ENCODE measurements at places on chromosomes 7 and 10.

- no peak for DNase-seq
These were observed 101.7 kb downstream of the PLXDC2 start for GRCh38 chr10:19917751-19918478.

DNA sequence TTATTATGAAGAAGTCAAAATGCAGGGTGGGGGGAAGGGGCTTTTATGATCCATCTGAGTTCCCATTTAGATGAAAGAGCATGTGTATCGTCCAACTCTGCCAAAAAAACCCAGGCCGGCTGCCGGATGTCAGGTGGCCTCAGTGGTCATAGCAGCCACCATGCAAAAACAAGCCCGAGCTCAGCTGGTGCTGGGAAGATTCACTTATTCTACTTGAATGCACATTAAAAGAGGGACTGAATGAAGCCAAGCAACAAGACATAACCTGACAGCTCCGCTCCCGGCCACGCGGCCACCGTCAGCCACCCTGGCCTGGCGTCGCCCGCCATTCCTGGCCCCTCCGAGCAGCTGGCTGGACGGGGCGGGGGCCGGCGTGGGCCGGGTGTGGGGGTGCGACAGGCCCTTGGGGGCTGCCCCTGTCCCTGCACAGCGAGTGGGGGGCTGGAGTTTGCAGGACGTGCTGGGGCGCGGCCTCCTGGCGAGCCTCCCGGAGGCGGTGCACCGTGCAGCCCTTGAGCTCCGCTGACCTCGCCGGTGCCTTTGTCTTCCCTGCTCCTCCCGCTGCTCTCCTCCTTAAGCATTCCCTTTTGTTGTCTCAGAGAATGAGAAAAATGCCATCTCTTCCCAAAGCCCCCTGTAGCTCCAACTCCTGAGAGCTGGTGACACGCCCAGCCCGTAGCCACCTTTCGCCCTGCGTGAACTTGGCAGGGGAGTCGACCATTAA is 67.8 kb downstream of the EBF3 start:
- no peak for DNase-seq

GRCh38 chr7:117445206-117445605 is 17.9 kb upstream of the ASZ1 start:
- DNase-seq: peak; percentile 3

DNA sequence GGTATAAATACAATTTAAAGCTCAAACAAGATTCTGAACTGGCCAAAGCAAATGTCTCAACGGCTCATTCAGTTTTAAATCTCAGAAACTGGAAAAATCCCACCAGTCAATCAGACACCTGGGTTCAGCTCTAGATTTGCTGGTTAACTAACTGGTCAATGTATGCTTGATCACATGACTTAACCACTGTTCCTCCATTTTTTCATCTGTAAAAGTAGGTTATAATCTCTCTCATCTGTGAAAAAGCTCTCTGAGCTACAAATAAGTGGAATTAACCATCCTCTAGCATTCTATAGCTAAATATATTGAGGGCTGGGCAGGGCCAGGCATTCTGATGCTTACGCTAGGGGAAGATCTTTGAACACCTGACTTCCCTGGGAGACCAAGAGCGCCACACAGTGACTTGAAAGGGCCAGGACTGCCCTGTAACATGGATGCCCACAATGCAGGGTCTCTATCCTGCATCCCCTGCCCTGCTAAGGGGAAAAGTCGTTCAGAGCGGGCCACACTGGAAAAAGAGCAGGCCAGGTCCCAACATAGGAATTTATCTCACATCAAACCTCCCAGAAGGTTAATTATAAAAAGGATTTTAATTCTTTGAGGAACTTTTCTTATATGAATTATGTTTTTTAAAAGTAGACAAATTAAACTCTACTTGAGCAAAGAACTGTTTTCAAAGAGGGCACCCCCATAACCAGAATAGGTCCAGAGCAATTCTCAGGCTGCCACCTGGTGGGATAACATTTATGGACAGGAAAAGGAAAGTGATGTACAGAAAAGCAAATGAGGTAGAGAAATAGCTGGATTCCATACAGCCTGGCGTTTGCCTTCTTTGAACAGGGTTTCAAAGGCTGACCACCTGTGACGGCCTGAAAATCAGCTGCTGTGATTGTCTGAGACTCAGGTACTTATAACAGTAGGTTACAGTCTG is 1.8 kb downstream of the RP9 start:
- no peak for DNase-seq

GRCh38 chr7:91408388-91409154 is 144.3 kb downstream of the FZD1 start:
- no peak for DNase-seq

DNA sequence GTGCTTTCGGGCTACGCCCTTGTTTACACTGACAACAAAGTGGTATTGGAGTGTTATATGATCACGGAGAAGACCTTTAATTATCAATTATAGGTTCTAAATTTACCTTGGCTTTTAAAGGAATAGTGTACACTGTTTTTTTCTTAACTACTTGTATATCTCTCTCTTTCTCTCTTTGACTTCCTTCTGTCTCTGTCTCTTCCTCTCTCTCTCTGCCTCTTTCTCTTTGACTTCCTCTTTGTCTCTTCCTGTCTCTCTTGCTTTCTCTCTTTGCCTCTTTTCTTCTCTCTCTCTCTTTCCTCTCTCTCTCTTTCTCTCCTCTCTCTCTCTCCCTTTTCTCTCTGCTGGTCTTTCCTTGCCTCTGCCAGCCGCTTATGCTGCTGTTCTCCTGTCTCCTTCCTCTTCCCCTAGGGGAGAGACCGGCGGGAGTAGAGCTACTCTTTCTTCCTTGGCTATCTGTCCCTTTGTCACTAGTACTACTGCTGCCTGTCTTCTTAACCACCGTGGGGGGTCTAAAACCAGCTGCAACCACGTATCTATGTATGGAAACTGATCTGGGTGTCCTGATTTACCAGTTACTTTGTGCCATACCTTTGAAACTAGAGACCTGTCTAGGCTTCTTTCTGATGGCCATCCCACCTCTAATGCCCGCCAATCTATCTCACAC is 36.9 kb upstream of the GSDME start:
- DNase-seq: no peak

GRCh38 chr7:138911007-138911406 is 70.2 kb downstream of the KIAA1549 start:
- no peak for DNase-seq

- no peak for DNase-seq
These were observed 253.1 kb upstream of the NEBL start for GRCh38 chr10:21150166-21150565.

- DNase-seq: peak; percentile 65
These were observed at the start of gene MDFIC for GRCh38 chr7:114922026-114922651. TSS of gene MDFIC (plus strand) at chr7:114922094. CDS start at chr7:114923034, 940 bp downstream.

GRCh38 chr7:71733107-71733870 is 601.3 kb downstream of the GALNT17 start:
- DNase-seq: peak; percentile 86

- DNase-seq: no peak
These were observed 80.1 kb upstream of the ATP6V0A4 start for GRCh38 chr7:138878051-138878450.

- DNase-seq: no peak
These were observed 125.6 kb downstream of the SEMA3A start for GRCh38 chr7:84069033-84069432.

DNA sequence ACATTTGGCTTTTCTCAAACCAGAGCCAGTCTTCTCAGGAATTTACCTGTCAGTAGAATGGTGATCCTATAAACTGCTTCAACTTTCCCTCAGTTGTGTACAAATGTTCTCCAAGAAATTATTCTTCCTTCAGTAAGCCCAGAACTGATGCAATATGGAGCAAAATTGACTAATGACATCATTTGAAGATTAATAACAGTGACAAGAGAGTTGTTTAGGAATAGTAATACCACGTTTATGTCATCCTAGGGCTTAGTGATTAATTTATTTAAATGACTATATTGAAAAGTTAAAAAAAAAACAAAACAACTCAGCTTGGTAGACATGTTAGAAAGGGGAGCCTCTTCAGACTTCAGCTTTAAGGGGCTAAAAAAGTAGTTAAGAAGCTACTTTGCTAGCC is 933.2 kb downstream of the GATA3 start:
- DNase-seq: no peak

DNA sequence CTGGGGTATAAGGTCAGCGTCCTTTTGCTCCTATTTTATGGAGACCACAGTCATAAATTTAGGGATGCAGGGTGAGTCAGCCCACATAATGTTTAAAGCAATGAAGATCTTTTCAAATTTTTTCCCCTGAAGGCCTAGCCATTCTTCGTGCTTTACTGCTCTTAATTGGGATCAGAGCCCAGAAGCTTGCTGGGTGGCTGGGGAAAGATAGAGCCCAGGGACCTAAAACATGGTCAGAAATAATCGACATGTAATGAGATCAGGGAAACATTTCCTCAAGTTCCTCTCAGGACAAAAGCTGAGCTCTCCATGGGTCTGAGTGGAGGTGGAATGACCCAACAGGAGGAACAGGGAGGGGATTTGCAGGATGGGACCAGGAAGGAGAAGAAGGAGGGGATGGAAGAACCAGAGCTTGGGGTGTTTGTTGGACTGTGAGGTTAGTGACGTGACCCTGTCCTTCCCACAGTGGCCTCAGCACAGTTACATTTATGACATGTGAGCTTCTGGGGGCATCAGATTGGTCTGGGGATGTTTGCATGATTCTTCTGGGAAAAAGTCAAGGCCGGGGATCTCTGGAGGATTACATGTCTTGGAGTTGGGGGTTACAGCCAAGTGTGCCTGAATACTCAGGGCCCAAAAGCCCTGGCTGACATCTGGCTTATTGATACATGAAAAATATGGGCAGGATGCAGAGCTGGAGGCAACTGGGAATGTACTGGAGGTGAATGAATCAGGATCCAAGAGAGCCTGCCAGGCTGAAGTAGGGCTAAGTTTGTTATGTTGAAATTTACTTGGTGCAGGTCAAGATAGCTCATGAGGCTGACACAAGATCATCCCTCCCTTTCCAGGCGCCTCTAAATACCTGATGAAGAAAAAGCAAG is 477.9 kb downstream of the RPS24 start:
- DNase-seq: no peak

GRCh38 chr7:100591596-100591995 is 5.5 kb downstream of the FBXO24 start:
- DNase-seq: no peak

- no peak for DNase-seq
These were observed 37.2 kb downstream of the PIK3AP1 start for GRCh38 chr10:96683065-96683464.

- DNase-seq: no peak
These were observed 200.6 kb upstream of the MKI67 start for GRCh38 chr10:128326851-128327250.

GRCh38 chr7:124672011-124672410 is 93.6 kb downstream of the GPR37 start:
- DNase-seq: no peak

- no peak for DNase-seq
These were observed 661.7 kb upstream of the SORCS1 start for GRCh38 chr10:107826171-107826570.

DNA sequence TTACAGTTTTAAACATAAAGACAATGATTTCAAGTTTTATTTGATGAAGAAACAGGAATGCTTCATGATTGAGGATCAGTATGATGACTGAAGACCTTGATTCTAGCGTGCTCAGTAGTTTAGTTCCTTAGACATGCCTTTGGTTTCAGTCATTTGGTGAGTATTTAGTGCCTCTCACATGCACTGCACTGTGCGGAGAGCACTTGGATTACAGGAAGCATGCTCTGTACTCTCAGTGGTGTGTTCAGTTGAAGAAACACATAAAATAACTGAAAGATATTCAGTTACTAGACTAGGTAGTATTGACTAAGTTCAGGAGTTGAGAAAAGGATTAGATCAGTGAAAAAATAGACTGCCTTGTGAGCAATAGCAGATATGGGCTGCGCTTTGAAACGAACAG is 25.5 kb downstream of the RBM17 start:
- no peak for DNase-seq

DNA sequence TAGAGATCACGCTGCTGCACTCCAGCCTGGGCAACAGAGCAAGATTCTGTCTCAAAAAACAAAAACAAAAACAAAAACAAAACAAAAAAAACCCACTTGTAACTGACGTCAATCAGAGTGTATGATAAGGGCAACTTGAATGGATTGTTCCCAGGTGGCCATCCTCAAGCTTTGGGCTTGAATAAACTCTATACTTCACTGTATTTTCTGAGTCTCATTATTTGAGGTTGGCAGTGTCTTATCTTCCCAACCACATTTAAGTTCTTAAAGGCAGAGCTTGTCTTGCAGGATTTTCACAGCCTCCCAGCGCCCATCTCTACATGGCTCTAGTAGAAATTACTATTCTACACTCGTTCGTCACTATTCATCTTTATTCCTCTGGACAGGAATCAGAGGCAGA is 5.1 kb upstream of the OAT start:
- DNase-seq: no peak

GRCh38 chr10:87634311-87634710 is 25.4 kb upstream of the PAPSS2 start:
- DNase-seq: no peak

- no peak for DNase-seq
These were observed 26.0 kb upstream of the ZNF800 start for GRCh38 chr7:127418459-127418858.

DNA sequence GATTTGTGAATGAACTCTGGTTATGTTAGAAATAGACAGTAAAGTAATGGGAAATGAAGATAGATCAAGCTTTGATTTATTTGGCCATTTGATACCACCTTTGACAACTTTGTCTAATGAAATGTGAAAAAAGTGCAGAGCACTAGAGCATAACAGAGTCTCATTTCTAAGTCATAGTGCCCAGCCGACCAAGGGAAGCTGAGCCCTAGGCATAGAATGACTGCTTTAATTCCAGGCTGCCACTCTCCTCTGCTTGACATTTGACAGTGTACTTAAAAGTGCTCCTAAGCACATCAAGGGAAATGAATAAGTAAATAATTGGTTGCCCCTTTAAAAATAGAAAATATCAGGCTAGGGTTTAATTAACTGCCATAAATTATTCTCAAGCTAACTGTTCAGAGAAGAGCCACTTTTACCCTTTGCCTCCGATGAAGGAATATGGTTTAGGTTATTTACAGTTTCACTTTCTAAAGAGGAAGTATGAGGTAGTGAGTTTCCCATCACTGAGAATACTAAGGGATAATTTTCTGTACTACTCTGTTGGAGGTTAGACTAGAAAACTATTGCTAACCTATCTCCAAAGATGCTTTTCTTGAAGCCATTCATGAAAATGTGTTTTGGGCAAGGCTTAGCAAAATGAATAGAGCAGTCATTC is 591.6 kb downstream of the REEP3 start:
- DNase-seq: no peak

DNA sequence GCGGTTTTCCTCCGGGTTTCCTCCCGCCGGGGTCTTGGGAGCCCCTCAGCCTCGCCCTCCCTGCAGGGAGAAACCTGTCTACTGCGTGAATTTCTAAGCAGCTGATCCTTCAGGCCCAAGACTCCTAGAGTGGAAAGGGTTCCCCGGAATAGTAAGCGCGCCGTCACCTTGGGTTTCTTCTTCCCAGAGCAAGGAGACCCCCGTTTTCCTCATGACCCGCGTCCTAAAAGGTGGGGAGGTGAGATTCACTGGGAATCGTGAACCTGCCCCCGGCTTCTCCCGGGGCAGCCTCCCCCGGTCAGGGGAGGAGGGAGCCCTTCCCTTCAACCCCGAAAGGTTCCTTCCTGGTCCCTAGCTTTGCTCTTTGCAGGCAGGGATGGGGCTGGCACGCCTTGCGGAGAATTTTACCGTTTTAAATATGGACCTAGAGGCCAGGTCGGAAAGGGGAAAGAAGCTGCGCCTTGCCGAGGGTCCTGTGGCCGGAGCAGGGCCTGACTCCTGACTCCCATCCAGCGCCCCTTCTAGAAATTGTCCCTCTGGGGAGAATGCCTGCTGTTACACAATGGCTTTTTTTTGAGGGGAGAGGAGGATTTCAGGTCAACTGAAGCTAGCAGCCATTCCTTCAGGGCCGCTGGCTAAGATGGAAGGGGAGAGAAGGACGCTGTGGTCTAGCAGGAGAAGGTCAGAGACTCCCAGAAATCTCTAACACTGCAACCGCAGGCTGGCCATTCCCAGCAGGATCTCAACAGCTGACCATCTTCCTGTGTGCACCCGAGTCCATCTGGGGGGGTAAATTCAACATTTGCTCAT is 11.6 kb upstream of the MNX1 start:
- no peak for DNase-seq
